Naive thymus-derived CD4-positive, alpha-beta T cell (primary cell): ENCODE measurements at places on chromosomes 2 and 18. TPM values are rescaled to one million over a fixed set of nuclear protein-coding genes. Genes with fewer than 3 reads are reported as not detected.

DNA sequence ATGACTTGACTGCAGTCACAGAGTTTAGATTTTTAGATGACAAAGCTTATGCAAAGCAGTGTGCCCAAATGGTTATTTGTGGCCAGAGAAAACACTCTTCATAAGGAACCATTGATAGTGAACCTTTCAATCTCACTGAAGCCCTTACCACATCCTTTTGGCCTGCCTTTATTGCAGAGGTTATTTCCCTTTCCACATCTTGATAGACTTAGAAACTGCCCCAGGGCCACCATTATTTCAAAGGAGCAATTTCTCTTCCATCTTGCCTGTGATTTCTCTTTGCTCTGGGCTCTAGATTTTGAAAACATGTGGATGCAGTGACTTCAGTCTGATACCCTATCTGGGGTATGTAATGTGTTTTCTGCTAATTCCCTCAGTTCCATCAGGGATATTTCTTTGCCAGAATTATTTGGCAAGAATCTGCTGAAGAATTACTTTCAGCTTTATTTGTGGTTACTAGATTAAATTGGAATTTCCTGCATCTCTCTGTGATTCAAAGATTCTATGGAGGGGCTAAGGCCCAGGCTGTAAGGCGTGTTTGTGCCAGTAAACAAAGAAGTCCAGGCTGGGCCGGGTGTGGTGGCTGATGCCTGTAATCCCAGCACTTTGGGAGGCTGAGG lies 51.0 kb downstream of the MOGAT1 start:
- DNase-seq = no peak

- DNase-seq = no peak
Observed at GRCh38 chr2:190190507-190191162, 128.1 kb upstream of the MSTN start.

- DNase-seq = no peak
Observed at GRCh38 chr18:75220551-75221355, 10.2 kb downstream of the TSHZ1 start.

DNA sequence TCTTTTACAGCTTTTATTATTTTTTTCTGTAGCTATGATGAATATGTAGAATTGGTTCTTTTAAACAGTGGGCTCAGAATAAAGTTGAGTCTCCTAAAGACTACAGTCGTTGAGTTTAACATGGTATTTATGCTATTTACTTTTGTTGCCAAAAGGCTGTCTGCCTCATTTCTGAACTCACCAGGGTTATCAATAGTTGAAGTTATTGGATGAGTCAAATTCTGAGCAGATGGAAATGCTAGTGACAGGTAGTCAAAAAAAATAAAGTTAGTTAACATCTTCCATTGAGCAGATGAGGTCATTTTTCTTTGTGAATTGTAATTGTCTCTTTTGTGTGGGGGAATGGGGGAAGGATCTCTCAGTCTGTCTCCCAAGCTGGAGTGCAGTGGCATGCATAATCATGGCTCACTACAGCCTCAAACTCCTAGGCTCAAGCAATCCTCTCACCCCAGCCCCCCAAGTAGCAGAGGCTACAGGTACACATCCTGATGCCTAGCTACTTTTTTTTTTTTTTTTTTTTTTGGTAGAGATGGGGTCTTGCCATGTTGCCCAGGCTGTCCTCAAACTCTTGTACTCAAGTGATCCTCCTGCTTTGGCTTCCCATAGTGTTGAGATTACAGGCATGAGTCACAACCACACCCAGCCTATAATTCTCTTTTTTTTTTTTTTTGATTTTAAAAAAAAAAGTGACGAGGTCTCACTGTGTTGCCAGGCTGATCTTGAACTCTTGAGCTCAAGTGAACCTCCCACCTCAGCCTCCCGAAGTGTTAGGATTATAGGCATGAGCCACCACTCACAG lies 8.9 kb downstream of the PAPOLG start:
- DNase-seq = no peak

- DNase-seq = no peak
Observed at GRCh38 chr2:36477746-36478145, 120.2 kb downstream of the FEZ2 start.

- no peak for DNase-seq
Observed at GRCh38 chr2:60984720-60985119, 32.8 kb upstream of the PEX13 start.

- no peak for DNase-seq
Observed at GRCh38 chr18:76505614-76506013, 10.6 kb upstream of the ZNF516 start.

- no peak for DNase-seq
Observed at GRCh38 chr2:46615986-46616485, 136.7 kb downstream of the TMEM247 start.

GRCh38 chr18:24300703-24301102 lies 96.9 kb downstream of the OSBPL1A start:
- DNase-seq = no peak

- no peak for DNase-seq
Observed at GRCh38 chr2:43482961-43483360, 112.9 kb downstream of the THADA start.

DNA sequence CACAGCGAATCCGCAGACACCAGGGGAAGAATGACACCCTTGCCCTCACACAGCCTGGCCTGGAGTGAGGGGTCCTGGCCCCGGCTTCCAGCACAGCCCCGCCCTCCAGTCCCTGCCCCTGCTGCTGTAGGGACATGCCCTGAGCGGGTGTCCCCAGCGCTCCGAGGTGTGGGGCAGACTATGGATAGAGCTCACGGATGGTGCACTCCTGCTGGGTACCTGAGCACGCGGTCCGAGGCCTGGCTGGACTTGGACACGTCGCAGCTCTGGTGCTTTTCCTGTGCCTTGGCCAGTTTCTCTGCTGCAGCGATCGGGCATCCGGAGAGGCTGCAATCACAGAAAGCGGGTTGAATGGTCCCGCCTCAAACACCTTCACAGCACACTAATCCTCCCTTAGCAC lies 165.7 kb upstream of the PXDN start:
- DNase-seq = no peak

- DNase-seq = no peak
Observed at GRCh38 chr18:77765468-77765867, 515.8 kb downstream of the GALR1 start.

GRCh38 chr2:81195017-81195773 lies 890.6 kb upstream of the LRRTM1 start:
- DNase-seq = no peak

DNA sequence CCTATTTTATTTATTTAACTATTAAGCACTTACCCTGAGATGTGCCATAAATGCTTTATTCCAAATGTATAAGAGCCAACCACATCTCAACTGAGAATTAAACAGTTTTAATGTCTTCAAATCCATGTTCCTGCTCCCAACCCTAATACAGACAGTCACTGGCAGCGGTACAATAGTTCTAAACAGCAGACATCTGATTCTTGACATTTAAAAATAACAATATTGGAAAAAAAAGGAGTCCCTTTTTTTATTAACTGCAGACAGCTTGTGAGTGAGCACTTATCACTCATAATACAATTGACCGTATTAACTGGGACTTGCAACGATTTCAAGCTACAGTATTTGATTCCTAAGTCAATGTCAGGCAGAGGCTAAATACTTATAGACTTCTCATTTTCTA lies 424.6 kb downstream of the TGIF1 start:
- DNase-seq = no peak

GRCh38 chr2:80896576-80896975 lies 592.0 kb upstream of the LRRTM1 start:
- no peak for DNase-seq

DNA sequence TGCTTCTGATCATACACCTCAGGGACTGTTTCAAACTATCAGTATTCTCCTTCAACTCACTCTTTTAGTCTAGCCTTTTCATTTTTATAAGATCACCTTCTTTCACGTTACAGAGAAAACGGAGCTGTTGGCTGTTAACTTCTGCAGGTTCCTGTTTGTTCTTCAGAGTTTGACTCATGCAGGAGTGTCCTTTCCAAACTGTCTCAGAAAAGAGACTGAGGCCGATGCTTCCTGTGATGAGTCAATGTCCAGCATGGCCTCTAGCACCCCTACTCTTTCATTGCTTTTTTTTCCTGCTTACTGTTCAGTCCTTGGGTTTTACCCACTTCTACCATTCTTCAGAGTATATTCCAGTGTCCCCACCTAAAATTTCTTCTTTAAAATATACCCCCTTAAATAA lies 240.8 kb upstream of the RGPD4 start:
- DNase-seq = no peak

GRCh38 chr2:36441816-36442215 lies 86.2 kb downstream of the CRIM1 start:
- no peak for DNase-seq

- no peak for DNase-seq
Observed at GRCh38 chr2:224146356-224147160, 107.5 kb upstream of the SERPINE2 start.

DNA sequence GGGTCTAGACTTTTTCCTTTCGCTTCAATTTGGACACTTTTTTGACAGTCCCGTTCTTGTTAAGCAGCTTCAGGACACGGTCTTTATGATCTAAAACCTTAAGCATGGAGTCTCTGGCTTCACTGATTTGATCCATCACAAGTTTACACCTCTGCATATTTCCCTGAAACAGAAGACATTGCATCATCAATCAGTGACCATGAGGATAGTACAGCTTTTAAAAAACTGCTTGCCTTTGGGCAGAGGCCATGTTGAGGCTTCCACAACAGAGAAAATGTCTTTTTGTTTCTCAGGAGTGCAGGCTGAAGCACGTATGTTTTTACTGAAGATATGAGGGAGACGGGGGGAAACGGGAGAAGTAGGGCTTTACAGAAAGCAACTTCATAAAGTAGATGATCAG lies 56.2 kb upstream of the AMMECR1L start:
- DNase-seq = no peak

DNA sequence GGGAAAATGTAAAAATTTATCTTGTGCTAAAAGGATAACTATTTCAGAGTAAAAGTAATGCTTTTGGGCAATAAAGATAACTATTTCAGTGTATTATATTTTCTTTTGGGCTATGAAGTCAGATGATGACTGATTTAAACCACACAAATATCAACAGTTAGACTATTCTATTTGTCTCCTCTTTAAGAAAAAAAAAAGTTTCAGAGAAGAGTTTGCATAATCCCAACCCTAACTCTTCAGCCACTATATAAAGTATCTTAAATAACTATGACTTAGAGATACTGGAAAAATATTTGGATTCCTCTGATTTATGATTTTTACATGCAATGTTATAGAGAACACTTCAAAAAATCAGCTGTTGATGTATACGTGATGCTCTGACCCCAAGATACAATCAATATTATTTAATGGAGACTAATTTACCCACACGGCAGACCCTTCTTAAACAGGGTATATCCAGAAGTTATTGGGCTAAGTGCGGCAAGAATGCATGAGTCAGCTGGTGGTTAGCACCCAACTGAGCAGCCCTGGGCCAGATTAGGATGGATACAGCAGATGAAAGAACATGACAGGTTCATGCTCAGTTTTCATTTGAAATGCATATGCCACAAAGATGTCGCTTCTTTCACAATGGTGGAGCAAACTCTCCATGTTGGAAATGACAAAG lies 279.0 kb downstream of the AFF3 start:
- no peak for DNase-seq

GRCh38 chr2:172220121-172220520 lies 117.4 kb upstream of the DLX2 start:
- DNase-seq = no peak

The MARCO gene
- 2.6 TPM for total RNA-seq

The ABCG5 gene
- not detected in 2 replicates for total RNA-seq

The CRYBA2 gene
- not detected for total RNA-seq

The PLCD4 gene
- 0.45 TPM for total RNA-seq

The SP140 gene
- 40.6 TPM for total RNA-seq

The UGT1A8 gene
- not detected for total RNA-seq

The ANKAR gene
- 17.9 TPM for total RNA-seq

The SELENOI gene
- total RNA-seq = 30.0 TPM

The POTEJ gene
- total RNA-seq = not detected

The HOXD3 gene
- not detected in 2 replicates for total RNA-seq

The CFAP53 gene
- total RNA-seq = 0.27 TPM

The TSGA10 gene
- total RNA-seq = 31.0 TPM
